GM19239 (cell line): ENCODE measurements at places on chromosomes 3 and 15.
A peak's percentile ranks its signal among the peaks of the same experiment; 100 is the strongest.

- DNase-seq: no peak
Observed at GRCh38 chr15:98860281-98861041, 147.1 kb downstream of the PGPEP1L start.

DNA sequence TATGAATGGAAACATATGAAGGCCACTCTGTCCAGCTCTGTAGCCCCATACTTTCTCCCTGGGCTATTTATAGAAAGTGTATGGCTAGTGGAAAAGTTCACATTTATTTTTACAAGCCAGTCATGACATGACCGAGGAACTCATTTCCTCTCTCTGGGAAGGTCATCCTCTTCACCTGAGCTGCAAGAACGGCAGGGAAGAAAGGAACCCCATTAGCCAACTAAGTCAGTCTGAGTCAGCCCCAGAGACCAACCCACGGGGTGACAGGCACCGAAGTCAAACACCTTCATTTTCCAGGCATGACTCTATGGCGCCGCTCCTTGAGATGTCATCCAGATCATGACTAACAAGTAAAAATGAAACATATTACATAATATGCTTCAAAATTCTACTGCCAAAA lies 4.8 kb downstream of the PAQR9 start:
- DNase-seq: no peak

DNA sequence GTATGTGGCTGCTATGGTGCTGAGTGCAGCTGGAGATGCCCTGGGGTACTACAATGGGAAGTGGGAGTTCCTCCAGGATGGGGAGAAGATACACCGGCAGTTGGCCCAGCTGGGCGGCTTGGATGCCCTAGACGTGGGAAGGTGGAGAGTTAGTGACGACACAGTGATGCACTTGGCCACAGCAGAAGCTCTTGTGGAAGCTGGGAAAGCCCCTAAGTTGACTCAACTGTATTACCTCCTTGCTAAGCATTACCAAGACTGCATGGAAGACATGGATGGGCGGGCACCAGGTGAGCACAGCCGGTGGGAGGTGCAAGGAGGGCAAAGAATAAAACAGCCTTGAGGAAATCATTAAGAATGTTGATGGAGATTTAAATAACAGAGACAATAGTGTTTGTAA lies 2.9 kb downstream of the ADPRH start:
- no peak for DNase-seq

DNA sequence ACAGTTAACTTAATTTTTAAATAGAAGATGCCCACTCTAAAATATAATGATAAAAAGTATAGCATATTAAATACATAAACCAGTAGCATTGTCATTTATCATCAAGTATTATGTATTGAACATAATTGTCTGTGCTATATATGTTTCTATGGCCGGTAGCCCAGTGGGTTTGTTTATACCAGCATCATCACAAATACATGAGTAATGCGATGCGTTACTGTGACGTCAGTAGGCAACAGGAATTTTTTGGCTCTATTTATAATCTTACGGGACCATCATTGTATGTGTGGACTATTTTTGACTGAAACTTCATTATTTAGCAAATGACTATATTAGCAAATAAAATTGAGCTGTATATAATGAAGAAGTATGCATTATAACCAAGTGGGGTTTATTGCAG lies 82.1 kb downstream of the FLNB start:
- no peak for DNase-seq

- DNase-seq: no peak
Observed at GRCh38 chr3:157127831-157128767, 31.8 kb downstream of the CCNL1 start.

DNA sequence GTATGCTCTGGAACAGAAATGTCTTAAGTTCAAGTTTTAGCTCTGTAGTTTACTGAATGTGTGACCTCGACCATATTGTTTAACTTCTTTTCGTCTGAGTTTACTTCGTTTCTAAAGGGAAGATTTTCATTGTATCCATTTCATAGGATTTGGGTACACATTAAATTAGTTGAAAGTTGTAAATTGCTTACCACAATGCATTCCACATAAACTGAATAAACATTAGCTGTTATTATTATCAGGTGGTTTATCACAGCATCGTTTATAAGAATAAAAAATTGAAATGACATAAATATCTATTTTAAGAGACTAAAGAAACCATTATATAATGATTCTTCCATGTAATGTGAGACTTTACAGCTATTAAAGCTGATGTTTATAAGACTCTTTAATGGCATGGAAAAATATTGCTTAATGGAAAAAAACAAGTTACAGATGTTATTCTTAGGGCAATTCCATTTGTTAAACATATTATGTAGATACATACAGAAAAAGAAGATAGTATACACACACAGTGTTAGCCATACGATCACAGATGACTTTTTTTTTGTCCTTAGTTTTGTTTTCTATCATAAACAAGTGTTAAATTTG lies 342.3 kb upstream of the SGO1 start:
- no peak for DNase-seq

DNA sequence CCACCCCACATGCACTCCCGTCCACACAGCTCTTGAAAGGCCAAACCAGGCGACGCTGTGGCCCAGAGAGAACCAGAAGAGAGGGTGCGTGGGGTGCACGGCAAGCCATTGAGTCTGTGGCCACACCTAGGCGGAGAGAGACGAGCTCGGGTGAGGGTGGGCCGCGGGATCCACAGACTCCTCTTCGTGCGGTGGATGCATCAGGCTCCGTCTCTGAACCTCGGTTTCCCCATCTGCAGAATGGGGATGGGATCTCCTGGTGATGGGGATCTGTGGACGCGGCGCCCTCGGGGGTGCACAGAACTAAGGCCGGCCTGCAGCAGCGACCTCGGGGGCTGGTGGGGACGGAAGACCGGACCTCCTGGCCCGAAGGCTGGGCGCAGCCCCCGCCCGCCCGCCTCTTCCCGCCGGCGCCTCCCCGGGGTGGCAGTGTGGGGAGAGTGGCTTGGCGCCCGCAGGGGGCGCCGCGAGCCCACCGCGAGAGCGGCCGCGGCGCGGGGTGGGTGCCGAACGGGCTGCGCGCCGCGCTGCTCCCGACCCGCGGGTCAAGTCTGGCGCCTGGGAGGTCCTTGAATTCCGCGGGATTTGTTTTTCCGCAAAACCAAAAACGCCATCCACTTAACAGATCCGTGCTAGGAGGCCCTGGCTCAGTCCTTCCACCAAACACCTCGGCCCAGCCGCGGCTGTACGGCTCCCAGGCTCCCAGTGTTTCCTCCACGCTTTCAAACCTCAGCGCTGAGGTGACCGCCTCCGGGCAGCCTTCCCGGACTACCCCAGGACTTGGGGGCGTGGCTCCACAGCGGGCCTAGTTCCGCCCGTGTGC lies 13.2 kb upstream of the ADPGK start:
- peak; percentile 58 for DNase-seq

DNA sequence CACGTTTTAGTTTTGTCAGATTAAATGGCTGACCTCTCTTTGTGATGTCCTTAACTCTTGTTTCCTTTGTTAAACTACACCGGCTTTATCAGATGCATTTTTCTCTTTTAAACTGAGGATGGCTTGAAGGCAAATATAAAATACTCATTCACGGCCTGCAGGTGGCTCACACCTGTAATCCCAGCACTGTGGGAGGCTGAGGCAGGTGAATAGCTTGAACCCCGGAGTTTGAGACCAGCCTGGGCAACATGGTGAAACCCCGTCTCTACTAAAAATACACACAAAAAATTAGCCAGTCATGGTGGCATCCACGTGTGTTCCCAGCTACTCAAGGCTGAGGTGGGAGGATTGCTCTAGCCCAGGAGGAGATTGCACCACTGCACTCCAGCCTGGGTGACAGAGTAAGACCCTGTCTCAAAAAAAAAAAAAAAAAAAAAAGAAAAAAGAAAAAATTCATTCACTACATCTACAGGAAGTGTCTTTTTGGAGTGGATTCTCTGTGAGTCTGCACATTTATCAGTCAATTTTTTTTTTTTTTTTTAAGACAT lies 34.7 kb upstream of the SACM1L start:
- no peak for DNase-seq

GRCh38 chr15:56939257-56939656 lies 20.8 kb downstream of the TCF12 start:
- DNase-seq: no peak

DNA sequence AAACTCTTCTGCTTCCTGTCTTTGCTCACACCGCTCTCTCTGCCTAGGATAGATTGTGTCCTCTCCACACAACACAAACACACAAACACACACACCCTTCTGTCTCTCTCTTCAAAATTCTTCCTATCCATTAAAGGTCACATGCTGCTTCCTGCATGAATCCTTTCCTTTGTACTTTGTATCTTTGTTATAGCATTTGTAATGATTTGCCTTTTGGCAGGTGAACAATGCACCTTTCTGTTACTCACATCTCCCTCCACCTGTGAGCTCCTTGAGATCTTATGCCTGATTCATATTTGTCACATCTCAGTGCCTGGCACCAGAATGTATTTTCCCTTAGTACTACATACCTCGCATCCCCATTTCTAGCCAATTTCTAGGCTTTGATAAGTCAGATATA lies 251.4 kb upstream of the UMPS start:
- no peak for DNase-seq
